Activated CD4-positive, alpha-beta T cell treated with anti-CD3 and anti-CD28 coated beads, Interleukin-2, amount 10 ng/mL, durations not matched to agents 24 days and 14 days (primary cell): ENCODE measurements at places on chromosomes 5 and 9. TPM values are rescaled to one million over a fixed set of nuclear protein-coding genes. Genes with fewer than 3 reads are reported as not detected.

- no peak overlapping the region for H3K4me3 ChIP-seq
- H3K27me3 ChIP-seq: peaks cover 10% of the 10 kb centered on the region
- no peak overlapping the region for H3K27ac ChIP-seq
- DNase-seq: no peak
Observed at GRCh38 chr5:62112689-62113228, 193.2 kb upstream of the KIF2A start.

DNA sequence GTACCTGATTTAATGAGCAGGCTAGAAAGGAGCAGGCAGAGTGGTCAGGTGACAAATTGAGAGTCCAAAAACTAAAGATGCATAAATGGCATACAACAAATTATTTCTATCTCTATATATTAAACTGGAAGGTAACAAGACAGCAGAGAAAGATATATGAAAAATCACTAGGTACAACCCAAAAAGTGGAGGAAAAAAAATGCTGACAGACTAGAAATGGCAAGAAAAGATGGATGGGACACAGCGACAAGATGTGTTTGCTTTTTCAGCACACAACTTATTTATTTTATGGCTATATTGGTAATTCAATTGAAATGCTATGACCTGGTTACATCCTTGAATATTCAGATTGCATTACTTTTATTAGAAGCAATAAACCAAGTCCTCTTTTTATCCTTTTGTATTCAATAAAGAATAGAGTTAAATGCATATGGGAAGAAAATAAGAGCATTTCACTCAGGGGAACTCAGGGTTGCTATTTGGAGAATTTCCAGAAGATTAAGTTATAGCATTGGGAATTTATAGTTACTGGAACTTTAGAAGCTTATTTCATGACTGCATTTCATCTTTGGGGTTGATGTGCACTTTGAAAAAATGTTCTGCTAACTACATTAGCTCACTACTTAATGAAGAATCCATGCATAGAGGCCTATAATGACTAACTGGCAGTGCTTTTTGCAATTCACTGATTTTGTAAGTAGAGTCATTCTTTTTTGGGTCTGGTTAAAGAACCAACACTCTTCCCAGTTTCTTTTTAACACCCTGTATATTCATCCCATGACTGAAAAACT is 566.6 kb upstream of the TUSC1 start:
- DNase-seq: no peak
- H3K27ac ChIP-seq: no peak overlapping the region
- no peaks in the 10 kb centered on the region for H3K27me3 ChIP-seq
- no peaks in the 10 kb centered on the region for H3K4me1 ChIP-seq
- no peaks in the 10 kb centered on the region for H3K36me3 ChIP-seq
- H3K4me3 ChIP-seq: no peak overlapping the region

GRCh38 chr5:42390115-42390514 is 33.1 kb upstream of the GHR start:
- H3K27me3 ChIP-seq: no peaks in the 10 kb centered on the region
- no peak overlapping the region for H3K27ac ChIP-seq
- H3K4me3 ChIP-seq: no peak overlapping the region

Gene AMBP
- not detected in 2 replicates for total RNA-seq

DNA sequence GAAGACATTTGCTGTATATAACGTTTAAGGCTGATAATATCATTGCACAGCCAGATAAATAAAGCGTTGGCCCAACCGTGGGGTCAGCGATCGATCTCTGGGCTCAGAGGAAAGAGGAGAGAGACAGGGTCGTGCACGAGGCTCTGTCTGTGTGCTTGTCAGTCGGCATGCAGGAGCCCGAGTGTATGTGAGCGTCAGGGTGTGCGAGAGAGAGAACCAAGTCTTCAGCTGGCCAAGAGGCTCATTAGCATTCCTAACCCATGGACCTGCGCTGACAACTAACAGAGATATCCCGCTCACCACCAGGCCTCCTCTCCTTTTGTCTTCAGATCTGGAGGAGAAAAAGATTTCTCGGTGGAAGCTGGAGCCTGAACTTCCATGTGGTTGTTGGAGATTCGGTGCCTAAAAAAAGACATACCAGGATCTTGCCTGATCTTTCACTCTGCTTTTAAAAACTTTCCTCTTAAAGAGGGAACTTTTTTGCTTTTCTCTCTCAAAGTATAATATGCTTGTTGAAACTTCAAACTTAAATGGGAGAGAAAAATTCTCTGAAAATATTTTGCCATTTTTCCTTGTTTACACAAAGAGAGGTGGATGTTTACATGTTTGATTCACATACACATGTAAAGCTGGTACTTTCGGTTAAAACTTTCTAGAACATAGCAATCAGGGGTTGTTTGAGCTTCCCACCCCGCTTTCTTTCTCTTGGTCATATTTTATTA is 16.5 kb downstream of the NR2F1 start:
- H3K36me3 ChIP-seq: peaks cover 5% of the 10 kb centered on the region
- H3K4me3 ChIP-seq: no peak overlapping the region
- no peak overlapping the region for H3K27ac ChIP-seq
- peaks cover 3% of the 10 kb centered on the region for H3K4me1 ChIP-seq
- peaks cover 46% of the 10 kb centered on the region for H3K27me3 ChIP-seq

- no peak overlapping the region for H3K27ac ChIP-seq
- no peaks in the 10 kb centered on the region for H3K36me3 ChIP-seq
- H3K4me3 ChIP-seq: no peak overlapping the region
- no peak for DNase-seq
Observed at GRCh38 chr9:121688146-121688680, 36.8 kb downstream of the DAB2IP start.

DNA sequence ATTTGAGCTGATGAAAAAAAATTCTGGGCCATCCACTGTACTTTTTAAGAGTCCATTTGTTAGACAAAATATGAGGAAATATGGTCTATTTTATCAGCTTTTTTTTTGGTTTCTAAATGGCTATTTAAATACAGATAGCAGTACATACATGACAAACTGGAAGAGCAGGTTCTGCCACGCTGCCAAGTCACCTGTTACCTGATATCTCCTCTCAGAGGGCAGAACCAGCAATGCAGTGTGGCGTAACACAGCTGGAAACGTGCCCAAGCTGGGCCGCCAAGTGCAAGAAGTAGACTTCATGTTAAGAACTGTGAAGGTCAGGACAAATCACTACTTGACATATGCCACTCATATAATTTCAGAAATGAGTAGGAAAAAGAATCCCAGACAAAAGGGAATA is 8.1 kb downstream of the MCIDAS start:
- H3K4me1 ChIP-seq: peaks cover 18% of the 10 kb centered on the region
- no peak for DNase-seq
- no peak overlapping the region for H3K4me3 ChIP-seq

Gene KDM4C
- 36.4 and 39.8 TPM in 2 replicates for total RNA-seq

GRCh38 chr5:120140501-120140900 is 323.6 kb upstream of the PRR16 start:
- no peak for DNase-seq
- H3K4me1 ChIP-seq: no peaks in the 10 kb centered on the region
- H3K36me3 ChIP-seq: no peaks in the 10 kb centered on the region
- H3K4me3 ChIP-seq: no peak overlapping the region
- no peaks in the 10 kb centered on the region for H3K27me3 ChIP-seq
- H3K27ac ChIP-seq: no peak overlapping the region

DNA sequence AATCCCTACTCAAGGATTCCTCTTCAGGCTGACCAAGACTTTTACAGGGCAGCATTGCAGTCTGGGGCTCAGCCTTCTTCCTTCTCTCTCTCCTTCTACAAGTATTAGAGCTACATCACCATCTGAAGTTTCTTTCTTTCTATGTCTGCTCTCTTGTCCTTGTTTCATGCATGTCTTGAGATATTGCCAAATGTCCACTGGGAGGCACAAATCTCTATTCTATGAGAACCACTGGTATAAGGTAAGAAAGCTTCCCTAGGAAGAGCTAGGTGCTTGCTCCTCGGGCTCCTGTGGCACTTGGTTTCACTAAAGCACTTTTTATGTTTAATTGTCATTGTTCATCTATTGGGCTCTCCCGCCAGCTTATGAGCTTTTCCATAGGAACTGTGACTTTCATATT is 289.2 kb upstream of the PCSK5 start:
- no peaks in the 10 kb centered on the region for H3K27me3 ChIP-seq
- H3K27ac ChIP-seq: no peak overlapping the region
- H3K36me3 ChIP-seq: no peaks in the 10 kb centered on the region
- no peaks in the 10 kb centered on the region for H3K4me1 ChIP-seq
- DNase-seq: no peak
- H3K4me3 ChIP-seq: no peak overlapping the region

Gene FRRS1L
- total RNA-seq: not detected in 2 replicates

DNA sequence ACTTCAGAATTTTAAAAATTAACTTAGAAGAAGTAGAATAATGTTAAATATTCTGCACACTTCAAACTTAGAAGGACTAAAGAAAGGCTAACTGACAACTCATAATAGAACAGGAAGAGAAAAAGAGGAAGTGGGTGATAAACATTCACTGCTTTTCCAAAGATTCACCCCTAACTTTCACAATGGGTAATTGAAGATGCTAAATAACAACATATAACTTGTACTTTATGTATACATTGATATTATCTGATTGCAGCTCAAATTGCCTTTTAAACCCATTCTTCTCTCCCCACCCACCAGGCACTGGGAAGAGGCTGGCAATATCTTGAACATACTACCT is 376.6 kb downstream of the EFNA5 start:
- no peaks in the 10 kb centered on the region for H3K36me3 ChIP-seq
- H3K27ac ChIP-seq: no peak overlapping the region
- H3K4me3 ChIP-seq: no peak overlapping the region
- no peak for DNase-seq

Gene CYLC2
- total RNA-seq: not detected in 2 replicates

- DNase-seq: no peak
- H3K4me1 ChIP-seq: peaks cover 27% of the 10 kb centered on the region
- H3K27ac ChIP-seq: no peak overlapping the region
- peaks cover 36% of the 10 kb centered on the region for H3K27me3 ChIP-seq
- H3K36me3 ChIP-seq: peaks cover 2% of the 10 kb centered on the region
- no peak overlapping the region for H3K4me3 ChIP-seq
Observed at GRCh38 chr5:95711501-95712346, 19.4 kb upstream of the RHOBTB3 start.

- H3K27ac ChIP-seq: no peak overlapping the region
- peaks cover 7% of the 10 kb centered on the region for H3K27me3 ChIP-seq
- peaks cover 5% of the 10 kb centered on the region for H3K36me3 ChIP-seq
- H3K4me3 ChIP-seq: no peak overlapping the region
- no peaks in the 10 kb centered on the region for H3K4me1 ChIP-seq
Observed at GRCh38 chr5:91235271-91235694, 147.8 kb downstream of the ARRDC3 start.

Gene LAMC3
- 0.07 and 0.09 TPM in 2 replicates for total RNA-seq

GRCh38 chr9:123034881-123035510 is 1.5 kb downstream of the GPR21 start:
- no peak overlapping the region for H3K27ac ChIP-seq
- H3K36me3 ChIP-seq: peaks cover 5% of the 10 kb centered on the region
- no peak overlapping the region for H3K4me3 ChIP-seq
- no peak for DNase-seq

Gene TRPM3
- total RNA-seq: not detected in 2 replicates

Gene KLF4
- total RNA-seq: 1.0 and 1.2 TPM in 2 replicates

GRCh38 chr5:179393078-179393477 is 47.8 kb upstream of the ADAMTS2 start:
- no peak for DNase-seq
- no peaks in the 10 kb centered on the region for H3K27me3 ChIP-seq
- H3K27ac ChIP-seq: no peak overlapping the region

- no peak for DNase-seq
- no peak overlapping the region for H3K4me3 ChIP-seq
- no peaks in the 10 kb centered on the region for H3K4me1 ChIP-seq
- no peaks in the 10 kb centered on the region for H3K27me3 ChIP-seq
Observed at GRCh38 chr5:54403885-54404416, 51.5 kb upstream of the HSPB3 start.

Gene DIRAS2
- total RNA-seq: not detected in 2 replicates

DNA sequence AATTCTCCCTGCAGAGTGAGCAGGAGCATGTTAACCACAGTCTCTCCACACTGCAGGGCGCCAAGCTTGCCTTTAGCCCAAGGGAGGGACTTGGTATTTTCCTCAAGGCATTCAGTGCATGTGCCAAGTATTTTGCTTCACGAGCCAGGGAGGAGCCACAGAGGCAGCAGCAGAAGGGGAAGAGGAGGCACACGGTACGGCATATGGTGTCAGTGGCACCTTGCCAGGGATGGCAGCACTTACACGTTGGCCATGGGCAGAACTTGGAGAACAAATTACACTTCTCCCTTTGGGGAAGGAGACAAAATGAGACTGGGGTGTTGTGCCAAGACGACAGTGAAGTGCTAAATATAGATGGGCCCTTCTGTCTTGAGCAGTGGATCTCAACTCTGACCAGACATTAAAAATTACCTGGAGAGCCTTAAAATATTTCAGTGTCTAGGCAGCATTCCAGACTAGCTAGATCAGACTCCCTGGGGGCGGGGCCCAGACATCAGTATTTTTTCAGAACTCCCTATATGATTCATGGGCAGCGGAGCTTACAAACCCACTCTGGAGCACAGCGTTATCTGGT is 155.8 kb downstream of the DRD1 start:
- DNase-seq: no peak
- H3K36me3 ChIP-seq: no peaks in the 10 kb centered on the region
- H3K27me3 ChIP-seq: no peaks in the 10 kb centered on the region
- H3K27ac ChIP-seq: no peak overlapping the region
- H3K4me3 ChIP-seq: no peak overlapping the region

GRCh38 chr9:81028504-81028903 is 660.8 kb downstream of the TLE1 start:
- H3K27ac ChIP-seq: no peak overlapping the region
- H3K4me1 ChIP-seq: no peaks in the 10 kb centered on the region
- H3K4me3 ChIP-seq: no peak overlapping the region
- H3K36me3 ChIP-seq: no peaks in the 10 kb centered on the region
- H3K27me3 ChIP-seq: no peaks in the 10 kb centered on the region

- peak; percentile 83 for DNase-seq
- H3K4me3 ChIP-seq: peak overlapping the region; percentile 76
- peaks cover 66% of the 10 kb centered on the region for H3K36me3 ChIP-seq
- H3K27ac ChIP-seq: peak overlapping the region; percentile 100
- H3K4me1 ChIP-seq: peaks cover 60% of the 10 kb centered on the region
- H3K27me3 ChIP-seq: no peaks in the 10 kb centered on the region
Observed at GRCh38 chr9:131642496-131643083, 97.3 kb downstream of the PRRT1B start.

DNA sequence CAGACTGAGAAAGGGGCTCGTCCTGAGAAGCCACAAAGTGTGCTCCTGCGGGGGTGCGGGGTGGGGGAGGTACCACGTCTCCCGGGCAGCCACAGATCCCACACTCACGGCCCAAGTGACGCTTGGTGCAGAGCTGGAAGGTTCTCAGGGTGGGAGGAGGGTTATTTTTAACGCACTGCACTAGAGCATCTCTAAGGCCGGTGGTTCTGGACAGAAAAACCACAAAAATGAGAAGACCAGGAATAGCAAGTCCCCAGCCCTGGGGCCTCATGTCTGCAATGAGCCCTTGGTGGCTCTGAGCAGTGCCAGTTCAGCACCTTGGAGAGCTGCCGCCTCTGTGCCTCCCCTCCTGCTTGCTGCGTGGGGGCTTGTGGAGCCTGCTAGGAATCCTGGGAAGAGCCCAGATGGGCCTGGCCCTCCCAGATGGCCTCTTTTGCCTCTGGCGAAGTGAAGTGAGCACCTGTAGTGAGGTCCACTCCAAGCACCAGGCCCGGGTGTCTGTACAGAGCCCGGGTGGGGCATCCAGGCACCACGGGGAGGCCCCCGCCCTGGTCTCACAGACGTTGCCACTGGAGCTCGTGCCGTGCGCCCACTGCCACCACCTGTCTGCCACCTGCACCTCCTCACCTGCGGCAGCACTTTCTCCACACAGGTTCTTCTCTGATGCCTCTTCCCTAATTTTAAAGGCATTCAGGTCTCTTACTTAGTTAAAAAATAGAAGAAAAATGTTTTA is 48.9 kb upstream of the CACNA1B start:
- H3K27me3 ChIP-seq: no peaks in the 10 kb centered on the region
- H3K4me1 ChIP-seq: no peaks in the 10 kb centered on the region
- H3K36me3 ChIP-seq: peaks cover 43% of the 10 kb centered on the region
- H3K27ac ChIP-seq: no peak overlapping the region
- peak; percentile 69 for DNase-seq

Gene BTNL9
- 0.23 TPM in 1 of 2 replicates, not detected in the other for total RNA-seq
